HepG2 (cell line): ENCODE measurements at places on chromosomes 16 and 17. TPM values are rescaled to one million over a fixed set of nuclear protein-coding genes. Genes with fewer than 3 reads are reported as not detected.
A peak's percentile ranks its signal among the peaks of the same experiment; 100 is the strongest.

The GUCY2D gene
- not detected in 2 replicates for total RNA-seq

The SNF8 gene
- 152 and 153 TPM in 2 replicates for total RNA-seq

DNA sequence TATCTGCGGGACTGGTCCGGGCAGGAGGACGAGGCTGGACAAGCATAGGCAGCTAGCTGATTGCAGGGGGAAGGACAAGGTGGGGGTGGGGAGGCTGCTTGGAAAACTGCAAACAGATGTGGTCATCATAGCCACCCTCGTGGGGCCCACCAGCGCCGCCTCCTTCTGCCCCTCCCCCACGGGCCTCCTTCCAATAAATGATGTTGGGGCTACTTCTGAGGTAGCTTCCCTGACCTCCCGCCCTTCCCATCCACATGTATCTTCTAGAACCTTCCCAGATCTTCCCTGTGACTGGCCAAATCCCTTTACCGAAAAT, 12.3 kb upstream of the CDC42EP4 start:
- no peak for DNase-seq

DNA sequence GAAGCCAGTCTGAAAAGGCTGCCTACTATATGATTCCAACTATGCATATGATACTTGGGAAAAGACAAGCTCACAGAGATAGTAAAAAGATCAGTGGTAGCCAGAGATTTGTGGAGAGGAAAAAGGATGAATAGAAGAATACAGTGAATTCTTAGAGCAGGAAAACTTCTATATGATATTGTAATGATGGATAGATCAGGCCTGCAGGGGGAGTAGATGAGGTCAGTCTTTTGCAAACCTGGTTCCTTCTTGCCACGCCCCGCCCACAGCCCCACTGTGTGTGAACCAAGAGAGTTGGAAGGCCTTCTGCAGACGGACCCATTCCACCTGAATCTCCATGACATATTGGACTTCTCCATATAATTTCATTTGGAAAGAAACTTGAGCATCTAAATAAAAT, 761 bp upstream of the CCL8 start:
- DNase-seq: no peak

GRCh38 chr17:1714427-1714979, 4.3 kb upstream of the TLCD2 start:
- peak; percentile 97 for DNase-seq

GRCh38 chr17:60137731-60138130, 12.0 kb upstream of the CA4 start:
- no peak for DNase-seq

The SLC2A4 gene
- total RNA-seq: 2.6 and 5.8 TPM in 2 replicates

- DNase-seq: no peak
Measured at GRCh38 chr17:48831549-48831883, 681 bp downstream of the CALCOCO2 start.

The GAS7 gene
- 5.2 and 6.9 TPM in 2 replicates for total RNA-seq

DNA sequence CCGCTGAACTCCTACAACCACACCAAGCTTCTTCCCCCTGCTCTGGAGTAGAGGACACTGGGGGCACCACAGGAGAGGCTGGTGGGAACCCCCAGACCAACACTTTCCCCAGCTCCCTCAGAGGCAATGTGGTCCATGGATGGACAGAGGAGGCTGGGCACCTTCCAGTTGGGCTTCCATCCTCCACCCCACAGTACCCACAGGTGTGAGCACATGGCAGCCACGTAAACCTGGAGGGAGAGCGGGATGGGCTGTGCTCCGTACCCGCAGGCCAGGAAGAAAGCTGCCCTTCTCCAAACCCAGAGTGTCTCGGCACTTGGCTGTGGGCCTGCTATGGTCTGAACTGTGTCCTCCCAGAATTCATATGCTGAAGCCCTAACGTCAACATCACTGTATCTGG, 1.7 kb downstream of the SGSH start:
- no peak for DNase-seq

DNA sequence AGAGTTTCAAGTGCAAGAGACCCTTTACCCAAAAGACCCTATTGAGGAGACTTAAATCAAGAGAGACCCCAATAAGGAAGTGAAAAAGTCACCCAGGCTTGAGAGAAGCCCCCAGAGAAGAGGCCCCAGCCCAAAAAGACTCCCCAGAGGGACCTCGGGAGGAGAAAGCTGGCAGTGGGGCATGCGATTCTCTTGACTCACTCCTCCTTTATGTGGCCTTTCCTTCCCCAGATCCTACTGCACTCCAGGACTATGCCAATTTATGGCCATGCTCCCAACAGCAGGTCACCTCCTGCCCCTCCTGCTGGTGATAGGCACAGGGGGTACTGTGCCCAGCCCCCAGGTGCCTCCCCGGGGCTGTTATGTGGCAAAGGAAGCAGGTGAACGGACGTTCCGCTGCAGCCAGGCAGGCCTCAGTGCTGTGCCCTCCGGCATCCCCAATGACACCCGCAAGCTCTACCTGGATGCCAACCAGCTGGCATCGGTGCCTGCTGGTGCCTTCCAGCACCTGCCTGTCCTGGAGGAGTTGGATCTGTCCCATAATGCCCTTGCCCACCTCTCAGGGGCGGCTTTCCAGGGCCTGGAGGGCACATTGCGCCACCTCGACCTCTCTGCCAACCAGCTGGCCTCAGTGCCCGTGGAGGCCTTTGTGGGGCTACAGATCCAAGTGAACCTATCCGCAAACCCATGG, 16.3 kb downstream of the LRRC3C start:
- no peak for DNase-seq

The NPIPB13 gene
- total RNA-seq: 1.00 and 1.3 TPM in 2 replicates

The UMOD gene
- not detected in 2 replicates for total RNA-seq

DNA sequence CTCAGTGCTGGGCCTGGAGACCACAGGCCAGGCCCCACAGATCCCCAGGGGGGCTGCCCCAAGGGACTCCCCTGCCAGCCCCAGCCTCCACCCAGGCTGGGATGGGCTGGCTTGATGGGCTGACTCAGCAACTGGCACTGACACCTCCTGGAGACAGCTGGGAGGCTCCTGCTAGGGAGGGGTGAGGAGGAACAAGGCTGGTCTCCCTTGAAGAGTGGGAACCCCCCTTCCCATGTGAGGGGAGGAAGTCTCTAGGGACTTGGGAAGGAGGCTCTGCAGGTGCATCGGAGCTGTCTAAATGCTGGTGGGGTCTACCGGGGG, 10.4 kb downstream of the NHERF1 start:
- no peak for DNase-seq

The PRSS22 gene
- 0.24 TPM in 1 of 2 replicates, not detected in the other for total RNA-seq

GRCh38 chr16:74322301-74322710, 25.7 kb downstream of the PSMD7 start:
- DNase-seq: no peak

The ABCA3 gene
- total RNA-seq: 0.41 and 0.60 TPM in 2 replicates

DNA sequence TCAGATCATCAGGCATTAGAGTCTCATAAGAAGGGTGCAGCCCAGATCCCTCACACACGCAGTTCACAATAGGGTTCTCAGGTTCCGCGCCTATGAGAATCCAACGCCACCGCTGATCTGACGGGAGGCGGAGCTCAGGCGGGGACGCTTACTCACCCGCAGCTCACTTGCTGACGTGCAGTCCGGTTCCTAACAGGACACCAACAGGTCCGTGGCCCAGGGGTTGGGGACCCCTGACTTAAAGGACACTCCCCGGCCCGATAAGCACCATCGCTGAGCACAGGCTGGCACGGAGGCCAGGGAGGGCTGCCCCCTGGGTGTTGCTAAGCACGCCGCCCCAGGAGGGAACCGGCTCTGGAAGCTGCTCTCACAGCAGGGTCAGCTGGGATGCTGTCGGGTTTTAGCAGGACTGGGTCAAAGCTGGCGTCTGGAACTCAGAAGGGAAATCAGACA, 30.1 kb upstream of the BAHCC1 start:
- no peak for DNase-seq

DNA sequence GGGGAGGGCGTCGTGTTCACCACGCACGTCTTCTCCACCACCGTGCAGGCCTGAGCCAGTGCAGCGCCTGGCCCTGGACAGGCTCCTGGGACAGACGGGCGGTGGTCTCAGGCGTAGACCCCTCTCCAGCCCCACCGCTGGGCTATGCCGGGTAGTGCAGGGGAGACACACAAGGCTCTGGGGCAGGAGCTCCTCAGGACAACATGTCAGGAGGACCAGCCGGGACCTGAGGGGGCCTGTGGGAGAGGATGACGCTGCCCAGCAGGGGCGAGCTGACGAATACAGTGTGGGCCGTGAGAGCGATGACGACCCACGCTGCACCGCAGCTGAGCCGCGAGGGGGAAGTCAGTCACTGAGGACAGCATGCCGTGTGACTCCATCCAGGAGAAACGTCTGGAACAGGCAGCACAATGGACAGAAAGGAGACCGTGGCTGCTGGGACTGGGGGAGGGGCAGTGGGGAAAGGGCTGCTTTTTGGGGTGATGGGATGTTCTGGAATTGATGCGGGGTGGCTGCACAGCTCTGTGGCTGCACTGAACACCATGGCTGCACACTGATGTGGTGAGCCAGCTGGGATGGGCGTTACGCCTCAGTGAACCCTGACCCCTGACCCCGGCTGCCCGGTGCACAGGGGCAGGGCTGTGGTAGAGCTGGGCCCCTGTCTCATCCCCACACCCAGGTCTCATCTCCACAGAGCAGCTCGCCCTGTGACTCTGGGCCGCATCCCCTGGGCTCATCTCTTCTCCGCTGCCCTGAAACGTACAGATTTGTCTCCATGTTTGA, 20.2 kb downstream of the DNASE1 start:
- no peak for DNase-seq

GRCh38 chr17:81888105-81888987, 3.0 kb downstream of the ALYREF start:
- DNase-seq: no peak

The GPR142 gene
- not detected in 2 replicates for total RNA-seq

The SSTR5 gene
- total RNA-seq: 0.14 and 0.49 TPM in 2 replicates

The ASIC2 gene
- total RNA-seq: not detected in 2 replicates

DNA sequence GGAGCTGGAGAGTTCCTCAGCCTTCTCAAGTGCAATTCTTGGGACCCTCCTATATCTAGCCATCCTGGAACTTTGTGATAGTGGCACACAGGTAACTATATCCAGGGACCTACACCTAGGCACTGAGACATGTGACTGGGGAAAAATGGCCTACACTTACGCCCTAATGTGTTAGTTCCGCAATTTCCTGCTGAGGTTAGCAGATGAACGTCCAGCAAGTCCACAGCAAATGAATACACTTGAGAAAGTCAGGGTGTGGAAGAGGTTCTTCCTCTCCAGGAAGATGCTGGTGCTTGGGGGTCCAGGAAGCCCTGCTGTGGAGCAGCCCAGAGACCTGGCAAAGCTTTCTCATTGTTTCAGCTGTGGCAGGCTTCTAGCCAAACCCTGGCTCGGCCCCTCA, 20.8 kb downstream of the PIK3R5 start:
- no peak for DNase-seq
